RWPE1 (cell line): ENCODE measurements at places on chromosomes 5 and 9.

GRCh38 chr5:28748446-28748845, 1710.1 kb upstream of the CDH9 start:
- no peak for DNase-seq

DNA sequence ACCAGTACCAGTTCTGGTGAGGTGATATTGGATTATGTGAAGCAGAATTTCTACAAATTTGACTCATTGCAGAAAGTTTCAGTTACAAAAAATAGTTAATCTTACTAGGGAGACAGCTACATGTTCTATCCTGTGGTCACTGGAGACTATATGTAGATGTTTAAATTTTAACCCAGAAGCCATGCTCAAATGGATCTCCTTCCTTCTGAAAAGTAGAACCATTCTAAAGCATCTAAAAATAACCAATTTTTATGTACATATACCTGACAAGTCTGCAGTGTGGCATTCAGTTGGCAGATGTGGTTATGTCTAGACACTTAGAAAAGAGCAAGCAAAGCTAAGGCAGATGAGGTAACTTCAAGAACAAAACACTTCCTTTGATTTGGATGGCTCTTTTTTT, 65.5 kb upstream of the POU4F3 start:
- DNase-seq: no peak

DNA sequence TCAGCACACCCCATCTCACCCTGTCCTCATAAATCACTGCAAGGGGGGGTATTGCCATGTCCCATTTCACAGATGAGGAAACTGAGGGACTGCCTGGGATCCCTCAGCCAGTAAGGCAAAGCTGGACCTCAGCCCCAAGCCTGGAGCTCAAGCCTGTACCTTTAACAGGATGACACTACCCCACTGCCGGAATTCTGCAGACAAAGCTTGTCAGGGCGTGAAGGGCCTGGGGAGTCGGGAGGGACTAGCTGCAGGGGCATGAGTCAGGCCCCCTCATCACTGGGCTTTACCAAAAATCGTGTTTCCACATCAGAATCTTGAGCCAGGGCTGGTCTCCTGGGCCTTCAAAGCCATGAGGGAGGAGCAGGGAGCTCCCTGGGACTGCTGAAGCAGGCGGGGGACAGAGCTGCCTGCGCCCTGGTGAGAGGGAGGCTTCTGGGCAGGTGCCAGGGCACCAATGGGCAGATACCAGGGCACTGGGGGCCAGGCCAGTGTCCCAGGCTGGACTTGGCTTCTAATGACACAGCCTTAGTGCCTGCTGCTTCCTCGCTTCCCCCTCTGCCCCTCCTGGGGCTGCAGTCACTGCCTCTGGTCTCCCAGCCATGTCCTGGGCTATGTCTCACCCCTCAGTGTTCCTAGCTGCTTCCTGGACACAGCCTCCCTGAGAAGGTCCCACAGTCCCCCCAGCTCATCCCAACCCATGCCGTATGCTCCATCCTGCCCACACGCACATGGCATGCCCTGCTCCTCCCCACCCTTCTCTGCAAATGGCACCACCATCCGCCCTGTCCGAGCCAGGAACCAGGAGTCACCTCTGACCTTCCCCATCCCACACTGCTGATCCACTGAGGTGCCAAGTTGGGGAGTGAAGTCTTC, 80.7 kb downstream of the LMX1B start:
- DNase-seq: peak; percentile 71

DNA sequence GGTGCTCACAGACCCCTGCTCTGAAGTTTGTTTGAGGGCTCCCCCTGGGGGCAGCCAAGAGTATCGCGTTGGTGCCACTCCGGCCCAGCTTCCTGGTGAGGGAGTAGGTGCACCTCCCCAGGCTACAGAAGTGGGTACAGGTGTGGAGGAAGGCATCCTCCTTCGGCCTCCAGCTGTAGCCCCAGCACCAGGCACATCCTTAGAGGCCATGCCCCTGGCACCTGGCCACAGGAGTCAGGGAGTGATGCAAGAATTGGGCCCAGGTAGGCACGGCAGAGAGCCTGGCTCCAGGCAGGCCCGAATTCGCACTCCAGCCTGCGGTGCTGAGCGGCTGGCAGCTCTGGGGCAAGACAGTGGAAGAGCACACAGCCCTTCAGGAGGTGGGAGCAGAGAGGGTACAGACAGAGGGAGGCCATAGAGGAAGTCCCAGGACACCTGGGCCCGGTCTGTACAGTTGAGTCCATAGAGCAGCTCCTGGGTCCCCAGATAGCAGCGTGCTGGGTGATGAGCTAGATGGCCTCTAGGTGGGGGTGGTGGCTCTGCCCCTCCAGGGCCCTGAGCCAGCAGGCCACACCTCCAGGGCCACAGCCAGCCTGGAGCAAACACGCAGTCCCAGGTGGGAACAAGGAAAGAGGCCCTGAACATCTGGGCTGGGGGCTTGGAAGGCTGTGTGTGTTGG, 2.4 kb downstream of the SAPCD2 start:
- peak; percentile 90 for DNase-seq

- no peak for DNase-seq
Measured at GRCh38 chr5:151670083-151670686, 16.5 kb downstream of the SPARC start.

- DNase-seq: peak; percentile 53
Measured at GRCh38 chr5:88883059-88883835, at the start of gene MEF2C. TSS of gene MEF2C (minus strand) at chr5:88883184. CDS start at chr5:88823788, 59,396 bp downstream.

- peak; percentile 70 for DNase-seq
Measured at GRCh38 chr9:127637322-127637847, 25.3 kb downstream of the STXBP1 start.

DNA sequence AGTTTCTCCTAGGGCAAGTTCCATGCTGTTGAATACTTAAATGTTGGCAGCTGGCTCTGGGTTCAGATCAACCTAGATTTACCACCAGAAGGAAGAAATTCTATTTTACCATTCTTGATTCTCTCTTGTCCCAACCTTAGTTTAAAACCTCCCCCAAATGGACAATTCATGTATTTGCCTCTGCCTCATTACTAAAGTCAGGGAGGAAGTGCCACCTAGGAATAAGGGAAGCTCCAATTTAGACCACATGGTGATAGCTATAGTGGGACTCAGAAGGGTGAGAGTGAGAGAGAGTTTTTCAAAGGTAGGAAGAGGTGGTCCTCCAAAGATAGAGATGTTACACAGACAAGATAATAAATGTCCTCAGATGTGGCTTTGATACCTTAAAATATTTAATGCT, 53.4 kb upstream of the PAM start:
- DNase-seq: no peak

DNA sequence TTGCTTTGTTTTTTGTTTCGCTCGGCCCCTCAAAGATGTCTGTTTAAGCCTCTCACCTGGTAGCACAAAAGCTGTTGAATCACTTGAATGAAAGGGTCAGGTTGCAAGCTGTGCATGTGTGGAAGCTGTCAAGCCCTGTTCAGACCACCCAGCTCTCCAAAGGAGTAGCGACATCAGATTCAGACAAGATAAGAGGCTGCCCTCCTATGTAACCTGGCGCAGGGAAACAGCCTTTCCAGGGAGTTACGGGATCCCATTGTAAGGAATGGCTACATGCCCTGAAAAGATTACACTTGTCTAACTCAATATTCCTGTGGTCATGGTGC, 2.9 kb downstream of the FREM1 start:
- no peak for DNase-seq

- DNase-seq: no peak
Measured at GRCh38 chr5:143932584-143932983, 120.6 kb downstream of the HMHB1 start.

DNA sequence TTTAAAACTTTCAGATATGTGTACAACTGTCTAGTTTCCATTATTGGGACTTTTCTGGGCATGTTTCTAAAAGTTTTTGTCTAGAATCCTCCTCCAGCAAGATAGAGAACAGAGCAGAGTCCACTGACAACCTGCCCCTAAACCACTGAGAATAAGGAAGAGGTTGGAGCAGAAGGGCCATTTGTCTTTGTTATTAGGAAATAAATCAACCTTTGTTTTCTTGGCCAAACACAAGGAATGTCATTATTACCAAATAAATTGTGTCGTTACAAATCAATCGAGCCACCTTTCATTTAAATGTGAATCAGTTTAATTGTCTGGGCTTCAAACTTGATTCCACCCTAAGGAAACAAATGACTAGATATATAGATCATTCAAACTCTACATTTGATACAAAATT, 81.4 kb downstream of the GAS1 start:
- DNase-seq: no peak

DNA sequence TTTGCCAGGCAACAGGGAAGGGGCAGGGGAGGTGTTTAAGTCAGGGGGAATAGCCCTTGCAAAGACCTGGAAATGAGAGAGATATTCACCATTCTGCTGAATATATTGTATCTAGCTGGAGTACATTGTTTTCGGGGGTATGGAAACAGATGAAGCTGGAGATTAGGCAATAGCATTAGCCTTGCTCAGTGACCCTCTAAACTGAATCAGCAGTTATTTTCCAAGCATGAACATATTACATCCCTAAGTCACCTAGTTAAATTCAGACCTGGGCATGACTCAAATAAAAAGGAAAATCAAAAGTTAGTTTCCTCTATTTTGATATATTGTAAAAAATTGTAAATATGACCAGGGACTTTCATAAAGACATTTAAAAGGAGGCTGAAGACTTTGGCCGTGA, 544.6 kb upstream of the TRPC7 start:
- no peak for DNase-seq

DNA sequence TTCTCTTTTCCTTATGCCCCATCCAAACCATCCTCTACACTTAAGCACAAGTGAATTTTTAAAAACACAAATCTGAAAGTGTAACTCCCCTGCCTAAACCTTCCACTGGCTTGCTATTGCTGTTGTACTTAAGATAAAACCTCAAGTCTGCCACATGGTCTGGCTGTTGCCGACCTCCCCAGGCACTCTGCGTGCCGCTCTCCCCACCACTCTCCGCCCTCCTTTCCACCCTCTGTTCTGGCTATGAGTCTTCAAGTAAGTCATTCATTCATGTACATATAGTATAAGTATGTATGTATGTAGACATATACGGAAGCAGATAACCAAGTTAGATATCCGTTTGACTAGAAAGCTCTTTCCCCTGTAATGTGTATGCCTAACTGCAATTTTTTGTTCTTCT, 94.7 kb upstream of the ANKRD55 start:
- DNase-seq: no peak

DNA sequence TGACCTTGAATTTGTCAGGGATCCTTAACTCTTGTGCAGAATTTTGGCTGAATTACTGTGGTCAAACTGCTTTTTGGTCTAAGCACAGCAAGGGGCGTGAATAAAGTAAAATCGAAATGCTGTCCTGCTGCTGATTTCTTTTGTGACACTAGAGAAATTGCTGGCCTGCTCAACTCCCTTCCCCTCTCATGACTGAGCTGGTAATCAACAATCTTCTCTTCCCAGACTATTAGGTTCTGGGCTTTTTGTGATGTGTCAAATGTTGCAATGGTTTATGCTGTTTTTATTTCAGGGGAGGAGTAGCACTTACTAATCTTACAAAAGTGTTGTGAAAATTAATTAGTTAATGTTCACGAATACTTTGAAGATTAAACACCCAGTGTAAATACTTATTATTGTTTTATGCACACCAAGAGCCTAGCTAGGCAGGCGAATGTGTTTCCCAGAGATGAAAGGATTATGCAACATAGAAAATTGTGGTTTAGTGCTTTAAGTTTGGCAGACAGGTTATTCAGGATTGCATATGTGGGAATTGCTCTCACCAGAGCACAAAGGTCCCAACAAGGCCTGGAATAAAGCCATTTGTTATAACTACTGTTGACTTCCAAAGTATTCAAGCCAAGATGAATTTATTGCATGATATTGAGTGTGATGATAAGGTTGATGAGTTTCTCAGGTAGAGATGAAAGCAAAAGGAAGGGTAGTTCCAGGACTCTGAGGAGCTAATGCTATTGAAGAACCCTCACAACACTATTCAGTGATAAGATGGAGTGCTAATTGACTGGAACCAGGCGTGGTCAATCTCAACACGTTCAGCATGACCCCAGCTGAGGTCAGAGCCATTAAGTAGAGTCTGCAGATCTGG, 280.7 kb upstream of the ZNF608 start:
- no peak for DNase-seq

DNA sequence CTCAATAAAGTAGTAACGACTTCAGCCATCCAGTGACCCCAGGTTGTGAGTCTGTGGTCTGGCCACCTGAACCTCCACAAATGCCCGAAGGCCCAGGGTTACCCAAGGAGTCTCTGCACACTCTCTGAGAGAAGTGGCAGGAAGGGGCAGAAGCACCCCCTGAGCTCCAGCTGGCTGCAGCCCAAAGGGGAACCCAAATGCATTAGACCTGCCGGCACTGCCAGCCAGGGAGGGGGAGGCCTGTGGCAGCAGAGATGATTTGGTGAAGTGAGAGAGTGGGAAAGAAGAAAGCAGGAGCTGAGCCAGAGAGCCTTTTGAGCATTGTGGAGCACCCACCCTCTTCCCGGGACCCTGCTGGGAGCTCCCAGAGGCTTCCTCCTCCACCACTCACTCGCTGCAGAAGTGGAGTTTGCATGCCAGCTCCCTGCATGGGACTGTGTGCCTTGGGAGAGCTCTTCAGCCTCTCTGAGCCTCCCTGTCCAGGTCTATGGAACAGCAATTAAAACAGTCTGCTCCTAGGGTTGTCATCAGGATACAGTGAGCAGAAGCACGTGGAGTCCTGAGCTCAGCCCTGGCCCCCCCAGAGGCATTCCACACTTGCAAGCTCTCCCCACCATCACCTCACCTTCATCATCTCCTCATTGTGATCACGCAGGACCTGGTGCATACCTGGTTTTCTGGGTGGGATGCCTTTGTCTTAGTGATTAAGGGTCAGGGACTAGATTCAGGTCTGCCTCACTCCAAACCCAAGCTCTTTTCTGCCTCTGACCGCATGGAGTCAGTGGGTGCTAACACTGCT, 13.8 kb upstream of the ANGPTL2 start:
- no peak for DNase-seq

GRCh38 chr9:11758016-11758415, 935.2 kb upstream of the TYRP1 start:
- DNase-seq: no peak

GRCh38 chr5:41921874-41922273, 3.2 kb upstream of the FBXO4 start:
- peak; percentile 34 for DNase-seq

DNA sequence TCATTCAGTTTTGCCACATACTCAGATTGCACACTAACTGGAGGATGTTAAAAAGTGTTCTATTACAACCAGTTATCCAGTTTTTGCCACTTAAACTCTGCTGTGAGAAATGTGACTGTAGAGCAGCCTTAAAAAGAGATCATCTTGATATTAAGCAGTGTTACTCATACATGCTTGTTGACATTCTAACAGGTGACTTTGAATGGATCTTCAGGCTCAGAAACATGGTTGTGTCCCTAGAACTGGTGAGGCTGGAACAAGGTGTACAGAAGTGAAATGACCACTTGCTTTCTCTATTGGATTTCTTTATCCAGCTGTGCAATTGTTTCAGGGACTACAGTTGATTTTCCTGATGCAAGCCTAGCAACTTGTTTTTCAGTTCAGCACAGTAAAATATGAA, 166.1 kb upstream of the CCDC152 start:
- no peak for DNase-seq

DNA sequence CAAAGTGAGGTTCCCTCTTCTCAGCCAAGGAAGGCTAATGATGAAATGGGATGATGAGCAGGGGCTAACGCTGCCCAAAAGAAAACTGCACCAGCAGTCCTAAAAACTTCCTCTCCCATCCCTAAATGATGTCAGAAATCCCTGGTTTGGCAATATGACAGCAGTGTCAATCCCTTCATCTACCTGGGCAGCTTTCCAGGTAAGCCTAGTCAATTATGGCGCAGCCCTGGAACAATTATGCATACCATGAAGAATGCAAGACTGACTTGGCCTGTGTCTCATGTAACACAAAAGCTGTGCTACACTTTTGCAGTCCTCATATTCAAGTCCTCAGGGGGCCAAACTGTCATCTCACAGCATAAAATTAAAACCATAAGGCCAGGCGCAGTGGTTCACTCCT, 7.0 kb downstream of the DMGDH start:
- peak; percentile 35 for DNase-seq
